ENCODE measurements at places on chromosomes 13 and 19.
A peak's percentile ranks its signal among the peaks of the same experiment; 100 is the strongest.

DNA sequence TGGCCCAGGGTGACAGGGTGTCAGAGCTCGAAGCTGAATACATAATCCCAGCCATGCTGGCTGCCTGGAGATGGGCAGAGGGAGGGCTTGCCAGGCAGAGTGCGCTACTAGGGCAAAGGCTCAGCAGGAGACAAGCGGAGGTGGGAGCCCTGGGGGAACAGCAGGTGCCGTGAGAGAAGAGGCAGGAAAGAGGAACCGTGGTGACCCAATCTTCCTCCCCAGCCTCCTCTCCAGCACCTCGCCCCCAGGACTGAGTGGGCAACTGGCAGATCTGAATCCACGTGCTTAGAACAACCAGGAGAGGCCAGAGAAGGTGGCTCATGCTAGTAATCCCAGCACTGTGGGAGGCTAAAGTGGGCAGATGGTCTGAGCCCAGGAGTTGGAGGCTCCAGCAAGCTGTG, 11.0 kb upstream of the CCL25 start:
- DNase-seq, result no peak

DNA sequence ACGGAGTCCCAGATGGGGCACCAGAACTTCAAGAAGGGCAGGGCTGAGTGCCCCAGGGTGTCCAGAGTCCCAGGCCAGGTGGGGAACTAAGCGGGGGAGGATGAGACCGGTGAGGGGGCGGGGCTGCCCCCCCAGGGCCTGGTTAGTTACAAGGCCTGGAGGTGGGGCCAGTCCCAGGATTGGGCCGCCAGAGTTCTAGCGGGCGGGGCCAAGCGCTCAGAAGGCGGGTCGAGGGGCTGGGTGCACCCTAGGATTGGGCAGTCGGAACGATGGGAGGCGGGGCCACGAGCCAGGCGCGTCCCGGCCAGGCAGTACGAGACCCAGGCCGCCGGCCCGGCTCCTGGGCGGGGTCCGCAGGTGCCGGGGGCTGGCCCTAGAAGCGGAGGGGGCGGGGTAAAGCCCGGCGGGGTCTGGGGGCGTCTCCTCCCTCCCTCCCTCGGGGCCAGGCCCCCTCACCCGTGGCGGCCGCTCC, 571 bp downstream of the ZNF653 start:
- peak; percentile 97 for DNase-seq

DNA sequence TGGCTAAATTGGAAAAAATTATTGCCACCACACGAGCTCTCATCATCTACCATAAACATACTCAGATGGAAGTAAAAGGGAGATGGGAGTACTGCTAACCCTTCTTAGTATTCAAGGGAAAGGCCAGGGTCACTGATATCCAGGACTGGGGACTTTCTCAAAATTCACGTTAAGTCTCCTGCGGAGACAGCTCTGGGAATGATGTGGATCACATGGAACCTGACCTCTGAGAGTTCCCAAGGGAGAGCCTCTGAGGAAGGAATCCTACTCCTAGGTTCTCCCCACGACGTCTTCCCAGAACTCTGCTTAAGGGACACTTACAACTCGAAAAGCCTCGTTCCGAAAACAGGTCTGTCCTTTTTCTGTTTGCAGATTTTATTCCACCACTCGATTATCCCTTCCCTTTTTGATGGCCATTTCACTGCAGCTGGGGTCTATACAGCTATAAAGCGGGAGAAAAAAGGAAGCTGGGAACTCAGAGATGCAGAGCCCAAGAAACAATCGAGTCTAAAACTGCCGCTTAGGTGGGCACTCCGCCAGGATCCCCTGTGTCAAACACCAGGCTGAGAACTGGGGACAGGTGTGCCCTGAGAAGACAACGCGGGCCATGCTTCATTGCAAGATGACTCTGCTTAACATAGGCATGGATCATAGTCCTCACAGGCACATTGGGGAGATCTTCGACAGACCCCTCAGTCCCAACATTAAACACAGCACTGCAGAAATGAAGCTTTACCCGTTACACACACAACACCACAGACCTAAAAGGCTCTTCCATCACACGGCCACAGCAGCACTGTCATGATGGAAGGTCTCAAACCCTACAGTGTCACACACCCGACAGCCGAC, 823 bp upstream of the ZNF567 start:
- DNase-seq, result peak; percentile 57

DNA sequence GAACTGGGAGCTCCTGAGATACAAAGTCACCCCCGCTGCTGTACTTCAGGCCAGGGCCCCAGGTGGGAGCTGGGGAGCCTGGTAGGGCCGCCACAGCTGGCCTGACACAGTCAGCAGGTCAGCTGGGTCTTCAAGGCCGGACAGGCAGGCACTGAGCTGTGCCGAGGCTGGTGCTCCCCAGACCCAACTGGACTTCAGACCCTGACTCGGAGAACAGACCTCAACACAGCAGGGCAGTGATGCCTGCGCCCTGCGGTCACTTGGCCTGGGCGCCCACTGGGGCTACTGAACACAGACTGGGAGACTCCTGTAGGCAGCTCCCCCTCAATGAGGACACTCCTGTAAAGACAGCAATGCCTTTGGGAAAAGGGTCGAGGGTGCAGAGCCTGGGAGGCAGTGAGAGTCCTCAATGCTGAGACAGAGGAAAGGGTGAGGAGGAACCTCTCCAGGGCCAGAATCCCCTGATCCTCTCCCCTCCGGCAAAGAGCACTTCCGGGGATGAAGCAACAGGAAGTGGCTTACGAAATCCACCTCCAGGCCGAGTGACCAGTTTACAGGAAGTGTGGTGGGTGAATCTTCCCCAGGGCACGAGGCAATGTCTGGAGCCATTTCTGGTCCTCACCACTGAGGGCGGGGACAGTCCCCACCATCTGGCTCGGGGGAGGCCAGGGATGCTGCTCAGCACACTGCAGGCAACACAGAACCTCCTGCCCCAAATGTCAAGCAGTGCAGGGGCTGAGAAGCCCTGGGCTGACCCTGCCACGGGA, 40.8 kb upstream of the ISYNA1 start:
- peak; percentile 85 for DNase-seq

DNA sequence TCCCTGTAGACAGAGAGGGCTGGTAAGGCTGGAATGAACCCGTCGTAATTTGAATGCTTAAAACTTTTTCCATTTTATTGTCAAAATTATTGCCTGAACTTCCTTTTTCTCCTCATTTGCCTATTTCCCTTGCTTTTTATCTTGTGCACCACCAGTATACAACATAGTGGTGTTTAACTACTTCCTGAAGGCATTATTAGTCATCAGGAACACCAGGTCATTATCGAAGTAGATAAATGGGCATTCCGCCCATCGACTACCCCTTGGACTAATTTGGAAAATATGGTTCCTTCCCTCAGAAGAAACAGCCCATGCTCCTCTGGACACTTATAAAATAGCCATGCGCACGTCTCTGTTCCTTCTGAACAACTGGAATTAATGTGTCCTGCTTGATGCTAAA, 232.1 kb downstream of the TM9SF2 start:
- DNase-seq, result no peak

DNA sequence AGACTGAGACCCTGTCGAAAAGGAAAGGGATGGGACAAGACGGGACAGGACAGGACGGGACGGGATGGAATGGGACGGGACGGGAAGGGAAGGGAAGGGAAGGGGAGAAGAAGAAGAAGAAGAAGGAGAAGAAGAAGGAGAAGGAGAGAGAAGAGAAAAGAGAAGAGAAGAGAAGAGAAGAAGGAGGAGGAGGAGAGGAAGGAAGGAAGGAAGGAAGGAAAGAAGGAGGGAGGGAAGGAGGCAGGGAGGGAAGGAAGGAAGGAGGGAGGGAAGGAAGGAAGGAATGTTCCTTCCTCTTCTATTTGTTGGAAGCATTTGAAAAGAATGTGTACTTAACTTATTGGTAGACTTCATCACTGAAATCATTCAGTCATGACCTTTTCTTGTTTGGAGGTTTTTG, 9.6 kb upstream of the SHFL start:
- DNase-seq, result no peak

DNA sequence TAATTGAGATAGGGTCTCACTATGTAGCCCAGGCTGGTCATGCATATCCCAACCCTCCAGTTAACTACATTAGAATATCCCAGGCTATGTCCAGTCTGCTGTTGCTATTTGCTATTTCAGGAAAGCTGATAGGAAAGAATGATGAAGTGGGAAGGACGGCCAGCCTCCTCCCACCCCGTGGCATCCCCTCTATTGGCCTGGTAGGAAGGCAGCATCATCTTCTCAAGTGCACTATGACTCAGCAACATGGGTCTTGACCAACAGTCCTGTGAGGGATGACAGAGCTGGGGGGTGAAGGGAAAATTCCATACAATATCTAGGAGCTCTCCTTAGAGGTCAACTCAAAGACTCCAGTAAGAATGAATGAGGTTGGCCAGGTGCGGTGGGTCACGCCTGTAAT, 48.0 kb upstream of the ABCC4 start:
- no peak for DNase-seq

DNA sequence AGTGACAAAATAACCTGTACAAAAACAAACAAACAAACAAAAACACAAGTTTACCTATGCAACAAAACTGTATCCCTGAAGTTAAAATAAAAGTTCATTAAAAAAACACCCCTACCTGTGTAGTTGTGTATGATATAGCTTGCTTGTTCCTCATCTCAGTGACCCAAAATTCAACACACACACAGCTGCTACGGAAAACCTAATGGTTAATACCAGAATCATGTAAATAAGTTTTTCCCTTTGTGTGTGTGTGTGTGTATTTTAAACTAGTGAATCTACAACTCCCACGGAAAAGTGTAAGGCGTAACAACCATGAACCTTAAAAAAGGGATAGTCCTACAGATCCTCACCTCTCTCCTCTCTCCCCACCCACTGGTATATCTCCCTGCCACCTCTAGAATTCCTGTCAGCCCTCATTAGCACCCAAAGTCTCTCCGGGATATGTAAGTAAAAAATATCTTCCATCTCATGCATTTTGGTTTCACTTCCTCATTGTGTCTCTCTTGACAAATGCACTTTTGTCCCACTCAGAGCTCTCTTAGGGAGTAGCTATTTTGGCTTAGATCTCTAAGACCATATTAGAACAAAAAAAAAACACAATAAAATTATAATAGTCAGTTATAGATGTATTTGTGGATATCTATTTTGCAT, 2236.5 kb downstream of the PCDH9 start:
- DNase-seq, result no peak

- no peak for DNase-seq
These were observed 73.7 kb downstream of the CYSLTR2 start for GRCh38 chr13:48727241-48728011.

GRCh38 chr13:99153219-99153618, 47.4 kb upstream of the UBAC2 start:
- no peak for DNase-seq

- no peak for DNase-seq
These were observed 238.3 kb upstream of the MAB21L1 start for GRCh38 chr13:35714588-35715377.

GRCh38 chr19:39542206-39542605, 2.2 kb upstream of the EID2 start:
- DNase-seq, result peak; percentile 13

GRCh38 chr13:74084375-74084935, 49.7 kb downstream of the KLF12 start:
- no peak for DNase-seq

DNA sequence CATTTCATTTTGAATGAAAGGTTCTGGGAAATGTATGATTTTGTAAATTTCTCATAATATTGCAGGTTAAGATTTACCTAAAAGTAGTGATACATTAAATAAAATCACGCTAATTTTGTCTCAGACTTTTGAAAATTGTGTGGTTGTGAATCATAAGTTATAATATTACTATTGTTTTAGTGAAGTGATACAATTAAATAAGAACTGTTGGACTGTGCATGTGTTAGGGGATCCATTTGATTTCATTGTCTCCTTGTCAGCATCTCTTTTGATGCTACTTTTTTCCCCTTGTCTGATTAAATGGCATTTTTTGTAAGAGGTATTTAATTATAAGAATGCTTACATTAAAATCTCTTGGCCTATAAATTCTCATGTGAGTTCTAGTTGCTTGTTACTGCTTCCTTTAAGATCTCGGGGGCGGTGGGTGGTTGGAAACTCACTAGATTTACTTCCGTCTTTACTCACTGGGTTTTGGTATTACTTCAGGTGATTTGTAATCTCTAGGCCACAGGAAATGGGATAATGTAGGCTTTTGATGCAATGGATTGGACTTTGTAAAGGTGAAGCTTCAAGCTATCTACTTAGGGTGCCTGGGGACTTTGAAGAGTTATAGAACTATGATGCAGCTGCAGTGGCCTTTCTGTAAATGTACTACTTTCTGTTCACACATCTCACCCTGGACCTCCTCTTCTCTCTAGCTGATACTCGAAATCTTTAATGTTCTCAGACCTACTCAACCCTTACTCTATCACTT, 66.5 kb downstream of the PAN3 start:
- peak; percentile 65 for DNase-seq

- DNase-seq, result no peak
These were observed 1002.4 kb upstream of the PCDH9 start for GRCh38 chr13:68232351-68233130.

- DNase-seq, result no peak
These were observed 323.0 kb downstream of the DNAJC15 start for GRCh38 chr13:43346427-43346826.

DNA sequence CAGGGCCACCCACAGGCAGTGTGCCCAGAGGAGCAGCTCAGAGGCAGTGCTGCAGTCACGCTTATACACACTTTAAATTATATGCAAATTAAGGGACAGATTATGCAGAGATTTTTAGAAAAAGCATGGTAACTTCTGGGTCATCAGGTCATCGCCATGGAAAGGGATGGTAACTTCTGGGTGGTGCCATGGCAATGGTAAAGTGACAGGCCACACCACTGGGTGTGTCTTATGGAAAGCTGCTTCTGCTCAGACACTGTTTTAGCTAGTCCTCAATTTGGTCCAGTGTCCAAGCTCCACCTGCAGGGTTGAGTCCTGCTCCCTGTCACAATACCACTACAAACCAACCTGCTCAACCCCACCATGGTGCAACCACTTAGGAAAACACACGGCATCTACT, 29.9 kb upstream of the LSM14A start:
- no peak for DNase-seq

DNA sequence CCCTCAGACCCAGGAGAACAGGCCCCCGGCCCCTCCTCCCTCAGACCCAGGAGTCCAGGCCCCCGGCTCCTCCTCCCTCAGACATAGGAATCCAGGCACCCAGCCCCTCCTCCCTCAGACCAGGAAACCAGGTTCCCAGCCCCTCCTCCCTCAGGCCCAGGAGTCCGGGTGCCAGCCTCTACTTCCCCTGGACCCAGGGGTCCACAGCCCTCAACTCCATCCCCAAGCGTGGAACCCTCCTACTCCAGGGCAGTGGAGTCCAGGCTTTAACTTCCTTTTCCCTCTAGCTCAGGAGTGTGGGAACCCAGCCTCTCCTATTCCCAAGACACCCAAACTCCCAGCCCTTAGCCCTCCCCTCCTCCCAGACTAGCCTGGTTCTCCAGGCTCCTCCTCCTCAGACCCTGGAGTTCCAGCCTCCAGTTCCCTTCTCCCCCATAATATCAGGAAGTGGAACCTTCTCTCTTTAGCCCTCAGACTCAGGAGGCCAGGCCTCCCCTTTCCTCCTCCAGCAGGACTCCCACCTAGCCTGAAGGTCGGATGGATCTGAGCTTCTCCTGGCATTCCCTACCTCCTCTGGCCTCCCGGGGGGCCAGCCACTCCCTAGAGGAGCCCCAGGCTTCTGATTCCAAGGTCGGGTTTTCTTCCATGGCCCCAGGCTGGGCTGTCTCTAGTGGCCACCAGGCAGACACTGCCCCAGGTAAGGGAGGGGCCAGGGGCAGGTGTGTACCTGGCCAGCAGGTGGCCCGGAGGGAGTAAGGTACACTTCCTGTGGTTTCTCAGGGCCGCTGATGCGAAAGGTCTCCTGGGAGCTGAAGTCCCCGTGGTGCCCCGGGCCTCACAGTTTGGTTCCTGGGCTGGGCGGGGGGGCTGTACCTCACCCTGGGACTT, at the start of gene TMC4:
TMC4 (minus strand) TSS at position 690 of the 888 bp plus-strand sequence; CDS start at position 647, 43 bp downstream.
- DNase-seq, result no peak
